ENCODE measurements at places on chromosomes 16 and 17. TPM values are rescaled to one million over a fixed set of nuclear protein-coding genes. Genes with fewer than 3 reads are reported as not detected.

DNA sequence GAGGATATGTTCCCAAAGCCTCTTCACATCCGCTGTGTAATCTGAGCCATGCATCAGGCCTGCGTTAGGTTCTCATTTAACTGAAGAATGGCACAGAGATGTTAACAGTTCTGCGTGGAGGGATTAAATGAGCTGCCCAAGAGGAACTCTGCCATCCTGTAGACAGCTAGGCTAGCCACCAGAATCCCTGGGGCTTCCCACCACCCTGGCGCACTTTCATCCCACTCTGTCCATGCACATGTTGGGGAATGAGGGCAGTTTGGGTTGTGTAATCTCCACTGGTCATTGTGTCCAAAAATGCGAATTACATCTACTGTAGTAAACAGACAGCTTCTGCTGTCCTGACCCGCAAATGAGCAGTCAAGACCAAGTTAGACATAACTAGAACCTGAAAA is 1.0 kb upstream of the GLG1 start:
- DNase-seq, result no peak

DNA sequence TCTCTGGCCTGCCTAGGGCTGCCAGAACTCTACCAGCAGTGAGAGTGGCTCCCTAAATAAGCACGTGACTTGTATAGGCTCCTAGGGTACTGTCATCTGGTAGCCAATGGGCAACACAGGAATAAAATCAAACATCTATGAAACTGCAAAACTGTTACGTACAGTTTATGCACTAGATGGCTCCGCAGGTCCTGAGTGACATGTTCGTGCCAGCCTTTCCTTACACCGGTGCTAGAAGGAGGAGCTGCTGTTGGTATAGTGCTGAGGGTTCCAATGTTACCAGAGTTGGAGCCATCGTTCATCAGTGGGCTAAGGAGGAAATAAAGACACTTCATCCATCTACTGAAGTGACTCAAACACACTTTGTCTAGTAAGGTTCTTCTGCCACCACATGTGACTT is 63.2 kb upstream of the TRAP1 start:
- no peak for DNase-seq

GRCh38 chr17:58680038-58680369 is 11.8 kb downstream of the TEX14 start:
- no peak for DNase-seq

- DNase-seq, result no peak
Observed at GRCh38 chr17:81866440-81867169, 4.5 kb downstream of the ARHGDIA start.

GRCh38 chr16:24208710-24209109 is 47.4 kb upstream of the CACNG3 start:
- DNase-seq, result no peak

- DNase-seq, result no peak
Observed at GRCh38 chr16:86171329-86171728, 272.4 kb downstream of the IRF8 start.

- no peak for DNase-seq
Observed at GRCh38 chr16:8740775-8741355, 56.6 kb downstream of the TMEM186 start.

- no peak for DNase-seq
Observed at GRCh38 chr16:1350691-1351090, 987 bp downstream of the TSR3 start.

DNA sequence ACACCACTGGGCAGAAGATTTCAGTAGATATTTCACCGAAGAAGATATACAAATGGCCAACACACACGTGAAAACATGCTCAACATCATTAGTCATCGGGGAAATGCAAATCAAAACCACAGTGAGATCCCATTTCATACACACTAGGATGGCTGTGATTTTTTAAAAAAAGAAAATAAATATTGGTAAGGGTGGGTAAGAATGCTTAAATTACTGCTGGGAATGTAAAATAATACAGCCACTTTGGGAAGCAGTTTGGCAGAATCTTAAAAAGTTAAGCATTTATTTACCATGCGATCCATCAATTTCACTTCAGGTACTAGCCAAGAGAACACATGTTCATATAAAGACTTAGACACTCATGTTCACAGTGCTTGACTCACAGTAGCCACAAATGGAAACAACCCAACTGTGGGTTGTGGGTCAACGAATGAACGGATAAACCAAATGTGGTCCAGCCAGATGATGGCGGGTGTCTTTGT is 6.5 kb upstream of the C16orf74 start:
- DNase-seq, result no peak

DNA sequence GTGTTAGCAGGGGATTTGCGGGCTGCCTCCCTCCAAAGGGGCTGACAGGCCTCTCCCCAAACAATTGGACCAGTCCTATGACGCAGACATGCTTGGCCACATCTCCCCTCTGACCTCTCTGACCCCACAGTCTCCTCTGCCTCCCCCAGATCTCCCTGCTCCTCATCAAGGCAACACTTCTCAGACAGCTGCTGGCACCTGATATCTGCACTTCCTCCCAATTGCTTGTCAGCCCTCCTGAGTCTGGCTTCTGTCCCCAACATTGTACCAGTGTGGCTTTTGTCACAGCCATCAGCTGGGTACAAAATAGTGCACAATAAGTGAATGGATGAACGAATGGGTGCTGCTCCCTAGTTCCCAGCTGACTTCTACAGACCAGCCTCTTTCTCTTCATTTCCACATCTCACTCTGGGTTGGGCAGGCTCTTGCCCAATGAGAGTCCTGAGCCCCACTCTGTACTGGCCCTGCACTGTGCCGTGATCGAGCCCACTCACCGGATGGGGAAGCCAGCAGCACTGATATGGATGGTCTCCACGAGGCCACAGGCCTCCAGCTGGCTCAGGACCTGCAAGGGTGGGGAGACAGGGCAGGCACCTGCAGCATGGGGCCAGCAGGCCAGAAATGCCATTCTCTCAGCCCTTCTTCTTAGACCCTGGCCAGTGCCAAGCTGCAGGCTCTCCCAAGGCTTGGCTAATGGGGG is 17.1 kb downstream of the ZNHIT3 start:
- no peak for DNase-seq

GRCh38 chr17:7834542-7834956 is 532 bp downstream of the KDM6B start:
- no peak for DNase-seq

- no peak for DNase-seq
Observed at GRCh38 chr17:82134101-82134500, 36.1 kb upstream of the FASN start.

- DNase-seq, result no peak
Observed at GRCh38 chr17:56608944-56609343, 15.4 kb downstream of the NOG start.

GRCh38 chr16:56626685-56627084 is 1.1 kb downstream of the MT1E start:
- DNase-seq, result no peak

DNA sequence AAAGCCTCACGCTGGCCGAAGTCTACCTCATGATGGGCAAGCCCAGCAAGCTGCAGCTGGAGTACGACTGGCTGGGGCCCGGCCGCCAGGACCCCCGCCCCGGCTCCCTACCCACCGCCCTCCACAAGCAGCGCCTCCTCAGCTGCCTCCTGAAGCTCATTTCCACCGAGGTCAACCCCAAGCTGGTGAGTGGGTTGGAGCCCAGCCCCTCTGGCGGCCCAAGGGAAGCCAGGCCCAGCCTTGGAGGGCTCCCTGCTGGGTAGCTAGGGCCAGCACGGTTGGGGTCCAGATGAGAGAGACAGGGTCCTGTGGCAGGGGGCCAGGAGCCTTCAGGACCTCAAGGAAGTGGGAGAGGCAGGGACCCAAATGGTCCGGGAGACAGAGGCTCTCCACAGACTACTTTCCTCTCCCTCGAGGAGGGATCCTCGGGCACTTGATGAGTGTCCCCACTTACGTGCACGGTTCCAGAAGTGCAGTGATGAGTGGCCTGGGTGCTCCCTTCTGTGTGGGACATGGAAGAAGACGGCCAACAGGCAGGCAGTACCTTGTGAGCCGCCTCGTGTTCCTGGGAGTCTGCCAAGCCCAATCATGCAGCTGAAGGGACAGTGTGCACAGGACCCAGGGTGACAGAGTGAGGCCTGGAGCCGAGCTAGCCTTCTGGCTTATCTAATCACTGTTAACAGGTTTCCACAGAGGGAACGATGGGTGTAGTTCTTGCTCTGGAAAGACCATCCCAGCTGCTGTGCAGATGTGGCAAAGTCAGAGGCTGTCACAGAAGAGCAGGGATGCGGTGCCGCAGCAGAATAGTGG is 21.1 kb upstream of the JPT2 start:
- no peak for DNase-seq

Gene PLD6
- 3.4 TPM for polyA plus RNA-seq

Gene NTN1
- polyA plus RNA-seq, result 1.5 TPM

Gene GNGT2
- 1.7 TPM for polyA plus RNA-seq

Gene TELO2
- 23.2 TPM for polyA plus RNA-seq

Gene SLC35G6
- 0.10 TPM for polyA plus RNA-seq

Gene PRSS33
- 0.33 TPM for polyA plus RNA-seq

Gene CACNA1H
- polyA plus RNA-seq, result 16.9 TPM

Gene RAB37
- 5.6 TPM for polyA plus RNA-seq

Gene PMFBP1
- polyA plus RNA-seq, result 2.0 TPM

Gene CCR7
- polyA plus RNA-seq, result 0.24 TPM

Gene TPSG1
- polyA plus RNA-seq, result 0.71 TPM
